ENCODE measurements at places on chromosomes 1 and 21. TPM values are rescaled to one million over a fixed set of nuclear protein-coding genes. Genes with fewer than 3 reads are reported as not detected.

GRCh38 chr1:233183226-233184020 is 112.1 kb downstream of the PCNX2 start:
- no peak for DNase-seq

PDZK1IP1 gene
- not detected for total RNA-seq

GRCh38 chr21:39720126-39720778 is 24.7 kb upstream of the IGSF5 start:
- no peak for DNase-seq

TMEM9 gene
- 22.7 TPM for total RNA-seq

A3GALT2 gene
- not detected for total RNA-seq

CITED4 gene
- 21.5 TPM for total RNA-seq

PAQR6 gene
- total RNA-seq, result 1.4 TPM

DNA sequence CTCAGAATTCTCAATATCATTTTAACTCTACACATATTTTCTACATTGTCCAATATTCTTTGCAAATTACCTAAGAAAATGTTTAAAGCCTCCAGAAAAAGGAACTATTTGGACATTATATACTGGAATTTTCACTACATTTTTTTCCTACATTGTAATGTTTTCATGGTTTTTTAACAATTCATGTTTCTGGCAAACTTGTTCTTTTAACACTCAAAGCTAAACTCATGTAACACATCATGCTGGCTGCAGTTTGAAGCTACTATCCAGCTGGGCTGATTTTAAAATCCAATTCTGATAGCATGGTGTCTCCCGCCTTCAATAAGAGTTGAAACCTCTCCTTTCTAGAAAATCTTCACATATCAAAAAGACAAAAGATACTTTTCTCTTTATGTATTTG is 52.0 kb downstream of the TGFBR3 start:
- no peak for DNase-seq

TCHHL1 gene
- not detected for total RNA-seq

DNA sequence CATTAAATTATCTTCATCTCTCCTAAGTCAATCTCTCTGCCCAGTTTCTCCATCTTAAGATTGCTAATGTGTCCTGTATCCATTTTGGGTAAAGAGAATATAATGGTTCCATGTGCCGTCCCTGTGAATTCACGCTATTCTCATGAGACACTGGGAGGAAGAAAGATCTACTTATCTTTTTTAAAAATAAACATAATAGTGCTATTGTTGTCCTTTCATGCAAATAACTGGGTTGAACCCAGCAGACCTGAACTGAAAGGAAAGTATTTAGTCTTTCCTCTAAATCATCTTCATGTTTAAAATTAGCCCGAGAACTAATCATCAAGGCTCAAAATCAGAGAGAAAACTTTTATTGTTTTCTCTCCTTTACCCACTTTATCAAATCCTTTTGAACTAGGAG is 22.4 kb downstream of the SLAMF1 start:
- no peak for DNase-seq

PLPPR4 gene
- not detected for total RNA-seq

All from naive thymus-derived CD4-positive, alpha-beta T cell (primary cell).